Activated T-helper 1 cell treated with anti-CD3 and anti-CD28 coated beads, Interleukin-2, amount 50 U/mL, for 16 hours (primary cell): ENCODE measurements at places on chromosomes 2 and 18.

- no peak for DNase-seq
These were observed 227.4 kb upstream of the CHST9 start for GRCh38 chr18:27412556-27412955.

DNA sequence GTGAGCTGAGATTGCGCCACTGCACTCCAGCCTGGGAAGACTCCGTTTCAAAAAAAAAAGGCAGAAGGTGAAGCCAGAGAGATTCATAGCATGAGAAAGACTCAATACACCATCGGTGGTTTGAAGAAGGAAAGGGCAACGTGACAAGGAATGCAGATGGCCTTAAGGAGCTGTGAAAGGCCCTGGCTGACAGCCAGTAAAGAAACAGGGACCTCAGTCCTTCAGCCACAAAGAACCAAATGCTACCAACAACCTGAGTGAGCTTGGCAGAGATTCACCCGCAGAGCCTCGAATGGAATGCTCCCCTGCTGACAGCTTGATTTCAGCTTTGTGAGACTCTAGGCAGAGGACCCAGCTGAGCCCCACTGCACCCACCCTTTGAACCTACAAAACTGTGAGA is 154.9 kb upstream of the NDUFV2 start:
- no peak for DNase-seq

- no peak for DNase-seq
These were observed 19.5 kb downstream of the ATG16L1 start for GRCh38 chr2:233270951-233271350.

DNA sequence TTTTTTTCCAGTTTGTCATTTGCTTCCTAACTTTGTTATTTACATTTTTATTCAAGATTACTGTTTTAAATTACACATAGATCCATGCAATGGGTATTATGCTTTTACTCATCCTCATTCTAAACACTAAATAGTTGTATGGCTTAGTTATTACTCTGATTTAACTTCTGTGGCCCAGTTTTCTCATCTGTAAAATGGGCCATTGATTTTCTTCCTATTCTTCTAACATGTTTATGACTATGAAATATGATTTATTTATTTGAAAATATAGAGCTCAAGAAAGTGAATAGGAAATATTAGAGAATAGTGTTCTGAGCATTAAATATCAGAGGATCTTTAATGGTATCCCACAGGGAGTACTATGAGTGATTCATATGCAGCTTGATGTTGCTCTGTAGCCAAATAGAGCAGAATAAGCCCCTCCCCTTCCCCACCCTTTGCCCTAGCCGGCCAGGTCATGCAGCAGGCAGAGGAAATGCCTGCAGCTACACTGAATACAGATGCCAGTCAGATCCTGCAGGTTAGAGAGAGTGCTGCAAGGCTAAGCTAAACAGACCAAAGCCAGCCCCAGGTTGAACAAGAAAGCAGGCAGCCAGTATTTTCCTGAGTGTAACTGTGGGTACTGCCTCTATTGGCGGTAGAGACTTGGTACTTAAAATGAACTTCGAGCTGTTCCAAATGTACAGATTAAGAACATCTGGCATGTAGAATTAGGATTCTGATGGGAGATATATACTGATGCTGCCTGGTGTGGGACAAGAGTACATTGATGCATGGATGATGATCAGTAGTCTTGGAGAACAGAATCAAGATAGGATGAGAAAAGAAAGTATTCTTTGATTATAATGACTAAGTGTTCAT is 11.7 kb upstream of the ACYP2 start:
- no peak for DNase-seq

GRCh38 chr2:111143107-111143842 is 22.6 kb downstream of the BCL2L11 start:
- DNase-seq, result no peak

- DNase-seq, result no peak
These were observed 27.3 kb downstream of the PREPL start for GRCh38 chr2:44333994-44334393.
